ENCODE measurements at places on chromosomes 3 and 15.

- DNase-seq = no peak
Observed at GRCh38 chr3:17911986-17912760, 169.7 kb upstream of the TBC1D5 start.

DNA sequence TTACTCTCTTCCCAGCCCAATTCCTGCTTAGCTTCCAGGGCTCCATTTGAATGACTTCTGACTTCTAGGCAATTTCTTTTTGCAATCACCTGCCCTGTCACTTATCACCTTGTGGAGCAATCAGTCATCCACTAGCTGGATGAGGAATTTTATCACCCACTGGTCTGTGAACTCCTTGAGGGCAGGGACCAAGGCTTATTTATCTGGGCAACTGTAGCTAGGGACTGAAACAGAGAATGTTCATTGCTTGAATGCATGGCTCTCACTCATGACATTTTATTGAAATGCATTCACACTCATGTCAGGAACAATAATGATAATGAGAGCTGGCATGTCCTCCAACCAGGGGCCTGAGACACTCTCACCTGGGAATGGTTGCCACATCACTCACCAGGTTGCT lies 15.5 kb downstream of the TNFAIP8L3 start:
- no peak for DNase-seq

DNA sequence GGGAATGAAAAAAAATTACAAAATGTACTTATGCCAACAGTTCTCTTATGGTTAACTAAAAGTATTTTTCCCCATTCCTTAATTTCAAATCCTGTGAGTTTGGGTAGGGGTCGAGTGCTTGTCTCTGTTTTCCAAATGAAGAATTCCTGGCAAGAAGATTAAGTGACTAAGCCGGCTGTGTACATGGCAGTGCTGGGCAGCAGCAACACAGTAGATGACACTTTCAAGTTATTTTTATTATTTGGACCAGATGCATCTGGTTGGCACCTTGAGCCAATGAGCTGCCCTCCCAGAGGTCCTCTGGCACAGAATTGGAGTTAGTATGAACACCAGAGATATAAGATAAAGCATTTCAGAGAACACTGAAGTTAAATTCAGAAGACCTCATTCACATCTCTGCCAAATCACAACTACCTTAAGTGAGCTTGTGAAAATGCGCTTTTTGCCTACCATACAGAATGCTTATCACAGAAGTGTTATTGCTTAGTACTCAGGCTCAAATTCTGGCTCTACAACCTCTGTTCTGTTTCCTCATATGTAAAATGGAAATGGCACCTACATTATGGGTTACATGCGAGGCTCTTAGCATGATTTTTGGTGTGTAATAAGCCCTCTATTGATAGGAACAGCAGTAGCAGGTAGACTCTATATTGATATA lies 256.9 kb downstream of the UBE2E2 start:
- DNase-seq = no peak

GRCh38 chr3:111924283-111924682 lies 54.5 kb upstream of the ABHD10 start:
- no peak for DNase-seq

DNA sequence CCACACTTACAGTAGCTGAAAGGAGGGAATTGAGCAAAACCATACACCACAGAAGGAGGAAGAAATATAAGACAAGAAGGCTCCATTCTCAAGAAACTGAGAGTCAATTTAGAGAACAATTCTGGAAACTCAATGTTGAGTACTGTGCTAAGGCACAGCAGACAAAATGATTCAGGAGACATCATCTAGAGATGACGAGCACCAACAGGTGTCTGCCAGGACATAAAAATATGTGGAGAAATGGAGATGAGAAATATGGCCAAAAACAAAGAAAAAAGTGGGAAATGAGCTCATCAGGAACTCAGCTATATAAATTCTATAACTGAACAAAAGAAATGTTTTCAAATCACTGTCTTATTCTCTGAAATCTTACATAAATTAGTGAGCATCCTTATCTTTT lies 343.7 kb downstream of the ERC2 start:
- no peak for DNase-seq

DNA sequence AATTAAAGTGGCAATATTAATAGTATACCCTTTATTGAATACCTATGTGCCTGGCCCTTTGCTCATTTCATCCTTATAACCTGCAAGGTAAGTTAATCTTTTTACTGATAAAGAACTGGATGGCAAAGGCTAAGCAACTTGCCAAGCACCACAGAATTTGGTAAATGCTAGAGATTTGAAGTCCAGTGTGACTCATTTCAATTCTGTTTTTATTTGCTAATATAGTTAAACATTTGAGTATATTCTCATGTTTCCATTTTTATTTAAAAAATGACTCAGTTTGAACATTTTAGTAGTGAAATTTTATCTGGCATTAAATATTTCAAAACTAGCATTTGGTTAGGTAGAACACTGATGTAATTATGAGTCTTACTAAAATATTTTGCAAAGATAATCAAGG lies 11.3 kb downstream of the PFN2 start:
- DNase-seq = no peak

DNA sequence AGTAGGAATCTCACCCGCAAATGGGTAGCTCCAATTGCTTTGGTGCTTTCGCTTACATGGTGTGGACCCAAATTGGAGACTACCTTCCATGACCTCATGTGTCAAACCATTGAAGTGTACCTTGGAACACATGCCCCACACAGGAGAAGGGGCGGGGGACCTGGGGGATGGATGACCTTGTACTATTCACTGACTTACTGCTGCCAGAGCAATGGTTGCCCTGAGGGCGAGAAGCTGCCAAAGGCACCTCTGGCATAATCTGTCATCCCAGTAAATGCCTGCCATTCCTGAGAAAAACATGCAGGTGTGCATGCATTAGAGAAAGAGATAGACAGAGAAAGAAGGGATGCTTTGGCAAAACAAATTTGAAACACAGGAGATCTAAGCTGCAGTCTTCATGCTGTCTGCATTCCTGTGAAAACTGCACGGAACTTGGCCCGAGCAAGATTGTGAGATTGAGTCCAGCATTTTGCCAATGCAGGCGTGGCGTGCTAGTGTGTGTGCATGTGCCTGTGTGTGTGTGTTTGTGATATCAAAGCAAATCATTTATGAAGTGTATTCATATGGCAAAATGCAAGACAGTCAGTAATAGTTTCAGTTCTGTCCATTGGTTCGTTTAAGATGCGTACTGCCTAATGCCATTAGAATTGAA lies 219.5 kb upstream of the MDFIC2 start:
- no peak for DNase-seq

DNA sequence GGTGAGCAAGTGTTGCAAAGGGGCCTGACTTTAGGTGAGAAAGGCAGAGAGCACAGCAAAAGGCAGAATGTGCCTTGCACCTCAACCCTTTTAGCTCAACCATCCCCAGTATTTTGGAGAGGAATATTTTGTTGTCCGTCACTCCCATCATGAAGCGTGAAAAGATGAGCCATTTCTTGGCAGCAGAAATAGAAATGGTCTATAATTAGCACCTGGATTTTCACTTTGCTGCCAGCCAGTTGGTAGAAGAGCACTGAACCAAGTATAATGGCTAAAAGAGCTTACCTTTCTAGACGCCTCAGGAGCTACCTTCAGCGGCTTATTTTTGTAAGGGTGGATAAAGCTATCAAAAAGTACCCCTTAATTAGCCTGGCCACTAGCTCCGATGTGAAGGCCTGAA lies 406.7 kb downstream of the OCA2 start:
- DNase-seq = no peak

- no peak for DNase-seq
Observed at GRCh38 chr3:49025793-49026520, 3.2 kb downstream of the IMPDH2 start.

GRCh38 chr15:79431636-79432344 lies at the start of gene MINAR1:
TSS of gene MINAR1 (plus strand) at chr15:79432336. CDS start at chr15:79456148, 23,812 bp downstream.
- peak; percentile 15 for DNase-seq

GRCh38 chr15:60727661-60728060 lies 248.7 kb upstream of the ICE2 start:
- no peak for DNase-seq

- no peak for DNase-seq
Observed at GRCh38 chr3:18681818-18682345, 256.7 kb upstream of the SATB1 start.

DNA sequence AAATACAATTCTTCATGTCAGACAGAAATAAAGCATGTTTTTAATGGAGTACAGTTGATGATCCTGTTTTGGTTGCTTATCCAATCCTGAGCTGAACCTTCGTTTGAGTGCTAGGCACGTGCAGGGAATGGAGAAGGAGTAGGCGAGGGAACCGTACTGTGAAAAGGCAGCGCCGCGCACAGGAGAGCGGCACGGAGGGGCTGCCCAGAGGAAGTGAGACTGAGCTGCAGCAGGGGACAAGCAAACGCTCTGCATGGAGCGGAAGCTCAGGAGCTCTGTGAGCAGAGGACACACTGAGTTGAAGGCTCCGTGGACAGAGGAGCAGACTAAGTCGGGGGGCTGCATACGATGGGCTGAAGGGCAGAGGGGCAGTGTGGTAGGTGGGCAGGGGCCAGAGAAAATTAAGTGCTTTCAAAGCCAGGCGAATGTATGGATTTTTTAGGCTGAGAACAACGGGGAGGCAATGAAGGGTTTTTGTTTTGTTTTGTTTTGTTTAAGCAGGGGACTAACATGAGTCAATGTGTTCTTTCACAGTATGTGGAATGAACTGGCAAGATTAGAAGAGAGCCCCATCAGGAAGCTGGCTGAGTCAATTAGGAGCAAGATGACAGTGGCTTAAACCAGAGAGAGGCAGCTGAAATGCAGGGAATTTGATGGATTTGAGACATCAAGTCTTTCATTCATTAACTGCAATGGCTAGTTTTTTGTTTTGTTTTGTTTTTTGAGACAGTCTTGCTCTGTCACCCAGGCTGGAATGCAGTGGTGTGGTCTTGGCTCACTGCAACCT lies 23.8 kb upstream of the TM2D3 start:
- no peak for DNase-seq

DNA sequence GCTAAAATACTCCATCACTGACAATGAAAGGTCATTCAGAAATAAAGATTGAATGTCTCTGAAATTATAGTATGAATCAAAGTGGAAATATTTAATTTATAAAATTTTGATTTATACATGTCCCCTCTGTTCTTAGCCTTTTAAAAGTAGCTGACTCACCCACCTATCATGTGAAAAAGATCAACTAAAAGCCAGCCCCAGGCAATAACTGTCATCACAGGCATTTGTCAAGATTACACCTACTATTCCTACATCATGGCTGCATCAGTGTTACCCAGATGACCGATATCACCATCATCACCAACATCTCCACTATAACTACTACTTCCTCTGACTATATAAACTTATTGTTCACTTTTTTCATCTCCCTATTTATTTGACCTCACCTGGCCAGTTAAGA lies 14.3 kb upstream of the PIK3R4 start:
- DNase-seq = no peak

- no peak for DNase-seq
Observed at GRCh38 chr3:162842549-162843216, 1346.1 kb downstream of the OTOL1 start.

- DNase-seq = no peak
Observed at GRCh38 chr15:68807249-68807648, 13.4 kb downstream of the ANP32A start.

GRCh38 chr3:15796331-15796730 lies 1.4 kb downstream of the ANKRD28 start:
- DNase-seq = no peak

- no peak for DNase-seq
Observed at GRCh38 chr3:52106951-52107611, 47.1 kb downstream of the POC1A start.

- no peak for DNase-seq
Observed at GRCh38 chr15:97688886-97689285, 271.6 kb upstream of the ARRDC4 start.

DNA sequence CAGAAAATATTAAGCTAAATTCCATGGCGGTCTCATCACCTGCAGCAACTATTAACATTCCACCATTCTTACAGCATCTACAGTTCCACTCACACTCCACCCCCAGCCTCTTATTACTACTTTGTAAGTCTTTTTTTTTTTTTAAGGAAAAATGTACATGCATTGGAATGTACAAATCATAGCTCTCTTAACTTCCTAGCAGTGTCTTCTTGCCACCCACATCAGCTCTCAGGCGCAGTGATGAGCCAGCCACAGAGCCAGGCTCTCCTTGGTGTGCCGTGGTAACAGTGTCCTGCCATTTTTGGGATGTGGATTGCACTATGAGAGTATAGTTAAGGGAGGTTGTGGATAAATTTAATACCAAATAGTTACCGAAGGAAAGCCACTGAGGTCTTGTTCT lies 17.8 kb downstream of the ABHD17C start:
- DNase-seq = no peak

DNA sequence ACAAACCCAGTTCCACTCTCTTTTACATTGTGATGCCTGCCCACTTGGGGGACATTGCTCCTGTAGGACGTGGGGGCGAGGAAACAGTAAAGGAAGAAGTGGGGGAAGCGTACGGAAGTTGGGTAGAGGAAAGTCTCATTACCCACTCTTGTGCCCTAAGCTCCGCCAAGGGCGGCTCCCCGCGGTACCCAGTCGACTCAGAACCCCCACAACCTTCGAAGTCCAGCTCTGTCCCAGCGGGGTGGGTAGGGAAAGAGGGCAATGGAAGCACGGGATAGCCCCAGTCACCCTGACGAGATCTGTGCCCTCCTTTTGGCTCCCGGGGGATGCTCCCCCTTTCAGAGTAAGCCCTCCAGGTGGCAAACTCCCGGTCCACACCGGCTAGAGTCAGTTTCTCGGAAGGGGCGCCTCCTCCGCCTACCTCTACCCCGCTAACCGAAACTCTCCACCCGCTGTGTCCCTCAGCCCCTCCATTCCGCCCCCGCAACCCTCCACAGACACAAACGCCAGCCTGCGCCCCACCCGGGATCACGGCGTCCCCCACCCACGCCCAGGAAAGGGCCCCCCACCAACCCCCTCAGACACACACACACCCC lies 527 bp downstream of the CSNK1G1 start:
- DNase-seq = peak; percentile 25

GRCh38 chr3:132730891-132731580 lies 8.8 kb upstream of the NPHP3 start:
- peak; percentile 21 for DNase-seq

DNA sequence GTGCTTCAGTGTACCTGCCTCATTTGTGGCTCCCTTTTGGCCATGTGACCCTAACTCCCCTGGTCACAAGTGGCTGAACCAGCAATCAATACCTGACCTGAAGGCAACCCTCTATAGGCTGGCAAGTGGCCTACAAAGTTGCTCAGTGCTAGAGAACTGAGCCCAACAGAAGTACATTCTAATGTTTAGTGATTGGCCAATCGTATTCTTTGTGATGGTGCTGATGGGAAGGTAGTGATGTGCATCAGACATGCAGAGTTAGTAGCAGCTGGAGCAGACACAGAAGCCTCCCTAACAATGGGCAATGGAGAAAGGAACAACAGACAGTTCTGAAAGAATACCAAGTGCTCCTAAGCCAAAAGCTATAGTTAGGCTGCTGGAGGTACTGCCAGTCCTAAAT lies 10.4 kb upstream of the ATOSA start:
- no peak for DNase-seq

- DNase-seq = no peak
Observed at GRCh38 chr3:165874663-165875489, 37.7 kb upstream of the BCHE start.

GRCh38 chr15:101070502-101071273 lies 151.5 kb downstream of the LRRK1 start:
- peak; percentile 80 for DNase-seq

Data from suppressor macrophage treated with lipopolysaccharide for 4 hours (primary cell).